ENCODE measurements at places on chromosomes 1 and 21.

GRCh38 chr1:101820071-101820470, 176.7 kb downstream of the OLFM3 start:
- DNase-seq = no peak

DNA sequence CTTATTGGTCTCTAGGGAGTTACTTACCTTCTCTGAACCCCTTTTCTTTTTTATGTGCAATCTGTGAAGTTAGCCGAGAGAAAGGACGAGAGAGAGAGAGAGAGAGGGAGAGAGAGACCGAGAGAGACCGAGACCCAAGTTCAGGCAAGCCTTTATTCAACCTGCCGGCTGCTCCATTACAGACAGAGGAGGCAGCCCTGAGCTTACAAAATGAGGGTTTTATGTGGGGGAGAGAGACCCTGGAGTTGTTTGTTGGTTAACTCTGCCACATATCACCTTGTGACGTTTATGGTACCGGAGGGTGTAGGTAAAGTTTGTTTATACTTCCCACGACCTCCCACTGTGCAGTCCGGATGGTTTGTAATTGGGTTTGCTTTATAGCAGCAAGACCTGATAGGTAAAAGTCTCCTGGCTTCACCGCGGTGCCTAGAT, 1.5 kb upstream of the MCOLN3 start:
- DNase-seq = no peak

DNA sequence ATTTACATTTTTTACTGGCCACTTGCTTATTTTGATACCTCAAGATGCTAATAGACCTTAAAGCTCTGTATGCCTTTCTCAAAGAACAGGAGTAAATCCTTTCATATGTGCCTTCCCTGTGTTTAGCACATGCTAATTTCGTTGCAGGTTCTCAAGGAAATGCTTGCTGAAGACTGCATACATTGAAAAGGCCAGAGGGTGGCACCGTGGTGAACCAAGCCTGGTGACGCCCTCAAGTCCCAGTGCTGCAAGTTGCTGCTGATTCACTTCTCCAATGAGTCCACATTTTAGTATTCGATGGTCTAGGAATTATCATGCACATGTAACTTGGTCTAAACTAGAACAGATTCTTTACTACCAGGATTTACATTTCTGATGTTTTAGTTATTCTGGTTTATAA, 94.1 kb downstream of the CLDN17 start:
- DNase-seq = no peak

DNA sequence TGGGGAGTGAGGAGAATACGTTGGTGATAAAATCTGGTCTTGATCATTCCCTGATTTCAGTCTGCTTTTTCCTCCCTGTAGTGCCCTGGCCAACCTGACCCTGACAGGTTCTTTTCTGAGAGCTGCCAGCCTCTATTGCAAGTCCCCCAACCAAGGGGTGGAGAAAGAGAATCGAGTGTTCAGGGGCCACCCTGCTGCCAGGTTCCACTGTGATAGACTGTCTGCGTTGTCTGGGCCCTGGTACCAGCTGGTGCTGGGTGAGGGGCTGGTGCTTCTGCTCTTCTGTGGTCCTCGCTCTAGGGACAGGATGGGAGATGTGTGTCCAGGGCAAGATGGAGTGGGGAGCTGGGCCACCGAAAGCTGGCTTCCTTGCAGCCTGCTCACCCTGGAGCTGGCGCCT, 214.6 kb downstream of the CAMTA1 start:
- no peak for DNase-seq

GRCh38 chr1:184640505-184640904, 114.2 kb downstream of the EDEM3 start:
- no peak for DNase-seq

DNA sequence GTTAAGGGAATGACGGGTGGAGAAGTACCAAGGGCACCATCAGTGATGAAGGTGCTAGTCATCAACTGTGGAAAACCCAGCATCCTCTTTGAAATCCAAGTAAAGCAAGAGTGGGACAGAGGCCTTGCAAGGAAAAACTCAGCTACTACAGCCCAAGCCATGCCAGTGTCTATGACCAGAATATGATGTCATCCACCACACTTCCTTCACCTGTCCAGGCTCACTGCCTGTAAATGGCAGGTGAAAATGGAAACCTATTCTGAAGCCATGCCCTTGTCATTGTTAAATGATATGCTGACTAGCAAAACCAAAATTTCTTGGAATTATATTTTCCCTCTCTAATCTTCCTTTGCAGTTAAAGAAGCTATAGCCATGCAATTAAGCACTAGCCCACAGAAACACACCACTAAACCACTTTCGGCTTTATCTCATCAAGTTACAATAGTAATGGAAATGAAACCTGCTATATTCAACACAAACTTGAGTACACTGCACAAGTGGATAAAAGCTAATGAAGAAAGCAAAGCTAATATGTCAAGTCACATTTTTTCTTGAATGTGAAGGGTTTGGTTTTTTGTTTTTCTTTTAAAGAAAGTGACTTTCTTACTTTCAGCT, 96.3 kb upstream of the RALGPS2 start:
- no peak for DNase-seq

GRCh38 chr1:204879351-204879750, 8.7 kb downstream of the NFASC start:
- DNase-seq = no peak

GRCh38 chr1:109109906-109110305, 4.0 kb upstream of the ELAPOR1 start:
- DNase-seq = no peak

DNA sequence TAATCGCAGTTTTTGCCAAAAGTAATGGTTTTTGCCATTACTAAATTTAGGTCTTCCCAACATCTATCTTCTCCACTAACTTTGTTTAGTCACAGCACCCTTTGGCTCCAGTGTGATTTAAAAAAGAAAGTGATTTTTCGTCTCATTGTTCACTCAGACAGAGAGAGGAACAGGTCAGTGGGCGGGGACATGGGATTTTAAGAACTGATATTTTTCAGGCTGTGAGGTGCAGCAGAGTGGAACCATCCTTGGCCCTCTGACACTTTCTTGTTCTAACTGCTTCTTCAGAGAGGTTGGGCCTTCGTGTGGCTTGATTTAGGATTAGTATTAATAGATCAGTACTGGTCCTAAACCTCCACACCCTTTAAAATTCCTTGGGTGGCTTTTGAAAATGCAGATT, 38.8 kb downstream of the CASQ2 start:
- no peak for DNase-seq

- no peak for DNase-seq
Measured at GRCh38 chr1:181646710-181647109, 163.4 kb downstream of the CACNA1E start.

DNA sequence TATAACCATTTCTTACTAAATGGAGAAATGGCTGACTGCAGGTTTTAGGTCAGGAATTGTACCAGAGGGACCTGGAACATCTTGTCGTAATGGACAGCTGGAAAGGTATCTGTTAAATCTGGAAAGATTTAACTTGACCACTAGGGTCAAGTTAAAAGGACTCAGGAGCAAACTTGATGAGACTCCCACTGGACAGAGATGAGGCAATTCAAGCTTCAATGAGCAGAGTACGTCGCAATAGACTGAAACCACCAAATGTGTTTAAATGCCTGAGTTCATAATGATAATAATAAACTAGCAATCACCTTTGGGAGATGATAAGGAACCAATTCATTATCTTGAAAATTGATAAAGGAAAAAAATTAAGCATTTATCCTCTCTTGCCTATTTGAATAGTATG, 8.7 kb downstream of the IFNLR1 start:
- no peak for DNase-seq

DNA sequence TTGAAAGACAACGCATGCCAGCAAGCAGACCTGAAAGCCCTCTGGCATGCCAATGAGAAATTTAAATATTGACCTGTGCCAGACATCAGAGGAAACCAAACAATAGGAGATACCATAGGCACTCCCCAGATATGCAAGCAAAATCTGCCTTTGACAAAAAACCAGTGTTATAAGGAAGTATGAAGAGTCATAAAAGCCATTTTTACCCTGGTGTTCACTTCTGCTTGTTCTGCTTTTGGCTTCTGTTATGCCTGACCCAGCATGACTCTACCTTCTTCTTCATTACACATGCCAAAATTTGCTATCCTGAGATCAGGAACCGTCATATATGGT, 26.4 kb downstream of the NPHS2 start:
- DNase-seq = no peak

DNA sequence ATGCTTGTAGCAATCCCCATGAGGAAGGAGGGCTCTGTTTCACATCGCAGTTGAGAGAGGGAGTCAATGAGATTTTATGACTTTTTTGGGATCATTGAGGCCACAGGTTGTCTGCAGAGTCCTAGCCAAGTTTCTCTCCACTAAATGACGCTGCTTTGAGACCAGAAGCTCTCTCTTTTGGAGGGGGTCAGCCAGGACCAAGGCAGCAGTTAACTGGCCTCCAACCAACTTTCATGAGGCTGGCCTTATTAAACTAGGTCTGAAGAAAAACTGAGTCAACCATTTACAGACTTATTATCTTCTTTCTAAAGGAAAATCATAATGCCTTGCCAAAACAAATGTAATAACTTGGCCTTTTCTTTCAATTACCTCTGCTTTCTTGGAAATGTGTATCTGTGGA, 8.6 kb downstream of the WLS start:
- DNase-seq = no peak

DNA sequence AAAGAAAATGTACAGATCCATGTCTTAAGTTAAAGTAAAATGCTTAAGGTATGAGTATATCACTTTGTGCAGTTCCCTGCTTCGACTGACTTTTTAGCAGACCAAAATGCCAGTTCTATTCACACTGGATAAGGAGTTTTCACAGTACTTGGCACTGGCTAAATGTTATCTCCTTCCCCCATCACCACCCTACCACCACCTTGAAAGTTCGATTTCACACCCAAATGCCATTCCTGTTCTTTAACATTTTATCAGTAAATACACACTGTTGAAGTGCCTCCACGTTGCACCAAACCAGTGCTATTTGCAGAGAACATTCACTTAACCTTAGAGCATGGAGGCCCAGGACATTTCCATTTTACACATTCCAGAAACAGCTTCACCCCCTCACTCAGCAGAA, 100.0 kb downstream of the URB2 start:
- DNase-seq = no peak

GRCh38 chr1:5913876-5914275, 78.3 kb downstream of the NPHP4 start:
- DNase-seq = no peak

GRCh38 chr1:233211595-233211994, 83.9 kb downstream of the PCNX2 start:
- DNase-seq = no peak

GRCh38 chr21:42305707-42306147, 9.5 kb downstream of the TFF3 start:
- no peak for DNase-seq

DNA sequence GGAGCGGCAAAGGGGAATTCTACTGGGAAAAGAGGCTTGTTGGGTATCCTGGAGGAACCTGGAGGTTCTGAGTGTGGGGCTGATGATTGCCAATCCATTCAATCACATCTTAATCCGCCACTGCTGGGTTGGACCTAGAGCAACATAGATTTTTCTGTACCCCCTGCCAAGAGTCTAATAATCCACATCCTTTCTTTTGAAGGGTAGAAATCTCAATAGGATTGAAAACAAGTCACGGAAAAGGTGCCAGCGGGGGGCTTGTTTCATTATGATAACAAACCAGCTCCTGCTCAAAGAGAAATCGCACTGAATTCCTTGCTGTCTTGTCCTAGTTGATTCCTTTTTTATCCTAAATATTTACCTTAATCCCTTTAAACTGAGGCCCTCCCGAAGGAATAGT, 528.5 kb downstream of the ADGRL2 start:
- no peak for DNase-seq

DNA sequence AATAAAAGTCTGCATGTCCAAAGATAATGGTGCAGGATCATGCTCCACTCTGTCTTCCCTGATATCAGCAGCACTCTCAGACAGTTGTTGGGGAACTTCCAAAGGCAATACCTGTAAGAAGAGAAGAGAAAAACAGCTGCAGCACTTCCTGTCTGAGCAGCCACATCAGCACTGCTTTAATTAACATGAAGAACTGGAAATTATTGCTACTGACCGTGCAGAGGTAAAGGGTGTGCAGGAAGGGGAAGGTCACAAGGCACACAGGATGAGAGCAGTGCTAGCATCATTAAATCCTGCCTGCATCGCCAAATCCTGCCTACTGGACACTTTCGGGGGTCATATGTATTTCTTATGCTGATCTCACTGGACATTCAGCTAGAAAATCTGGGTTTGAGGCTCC, 379.0 kb downstream of the LMX1A start:
- DNase-seq = no peak

DNA sequence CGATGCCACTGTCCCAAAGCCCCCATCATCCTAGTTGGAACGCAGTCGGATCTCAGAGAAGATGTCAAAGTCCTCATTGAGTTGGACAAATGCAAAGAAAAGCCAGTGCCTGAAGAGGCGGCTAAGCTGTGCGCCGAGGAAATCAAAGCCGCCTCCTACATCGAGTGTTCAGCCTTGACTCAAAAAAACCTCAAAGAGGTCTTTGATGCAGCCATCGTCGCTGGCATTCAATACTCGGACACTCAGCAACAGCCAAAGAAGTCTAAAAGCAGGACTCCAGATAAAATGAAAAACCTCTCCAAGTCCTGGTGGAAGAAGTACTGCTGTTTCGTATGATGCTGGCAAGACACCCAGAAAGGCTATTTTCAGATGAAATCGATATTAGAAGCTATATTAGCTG, 8.1 kb downstream of the RHOU start:
- no peak for DNase-seq

DNA sequence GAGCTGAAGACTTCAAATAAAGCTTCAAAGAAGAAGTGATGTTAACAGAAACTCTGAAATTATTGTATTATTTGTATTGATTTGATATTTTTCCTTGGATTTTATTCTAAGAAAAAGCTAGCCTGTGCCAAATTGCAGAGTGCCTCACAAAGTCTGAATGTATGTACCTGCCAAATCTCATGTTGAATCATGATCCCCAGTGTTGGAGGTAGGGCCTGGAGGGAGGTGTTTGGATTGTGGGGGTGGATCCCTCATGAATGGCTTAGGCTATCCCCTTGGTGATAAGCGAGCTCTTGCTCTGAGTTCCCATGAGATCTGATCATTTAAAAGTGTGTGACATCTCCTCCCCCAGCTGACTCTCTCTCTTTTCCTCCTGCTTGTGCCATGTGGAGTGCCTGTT, 43.6 kb downstream of the ACKR1 start:
- DNase-seq = no peak

- DNase-seq = no peak
Measured at GRCh38 chr21:25572861-25573310, 34.4 kb downstream of the MRPL39 start.

DNA sequence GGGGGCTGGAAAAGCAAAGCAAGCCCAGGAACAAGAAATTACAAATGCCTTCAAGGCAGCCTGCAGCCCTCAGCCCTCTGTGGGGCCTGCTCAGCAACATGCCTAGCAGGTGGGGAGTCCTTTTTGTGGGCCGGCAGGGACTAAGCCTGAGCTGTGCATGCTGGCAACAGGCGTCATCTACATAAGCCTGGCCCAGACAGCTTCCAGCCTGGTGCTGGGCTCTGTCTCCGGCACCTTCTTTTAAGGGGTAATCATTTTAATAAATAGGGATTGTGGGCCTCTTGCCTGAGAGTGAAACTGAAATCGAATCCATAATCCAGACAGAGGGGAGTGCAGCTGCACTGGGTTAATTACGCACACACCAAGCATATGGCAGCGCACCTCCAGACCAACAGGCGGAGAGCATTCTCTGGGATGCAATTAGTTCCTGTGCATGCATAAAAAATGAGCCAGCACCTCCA, 96.6 kb downstream of the DDX20 start:
- DNase-seq = no peak
